ENCODE measurements at places on chromosomes 11 and 22.

GRCh38 chr11:119942583-119943297, 195.2 kb downstream of the TRIM29 start:
- DNase-seq: no peak
- H3K36me3 ChIP-seq: no peaks in the 10 kb centered on the region
- H3K4me3 ChIP-seq: no peak overlapping the region
- no peaks in the 10 kb centered on the region for H3K27me3 ChIP-seq
- no peak overlapping the region for H3K27ac ChIP-seq

- no peak overlapping the region for H3K27ac ChIP-seq
- no peaks in the 10 kb centered on the region for H3K27me3 ChIP-seq
- no peak for DNase-seq
- H3K4me1 ChIP-seq: no peaks in the 10 kb centered on the region
Observed at GRCh38 chr11:58028687-58029411, 1.9 kb upstream of the OR6Q1 start.

GRCh38 chr22:50506611-50507420, 686 bp downstream of the LMF2 start:
- H3K4me3 ChIP-seq: peak overlapping the region; percentile 67
- peaks cover 7% of the 10 kb centered on the region for H3K4me1 ChIP-seq
- peak overlapping the region; percentile 57 for H3K27ac ChIP-seq
- peaks cover 30% of the 10 kb centered on the region for H3K36me3 ChIP-seq

DNA sequence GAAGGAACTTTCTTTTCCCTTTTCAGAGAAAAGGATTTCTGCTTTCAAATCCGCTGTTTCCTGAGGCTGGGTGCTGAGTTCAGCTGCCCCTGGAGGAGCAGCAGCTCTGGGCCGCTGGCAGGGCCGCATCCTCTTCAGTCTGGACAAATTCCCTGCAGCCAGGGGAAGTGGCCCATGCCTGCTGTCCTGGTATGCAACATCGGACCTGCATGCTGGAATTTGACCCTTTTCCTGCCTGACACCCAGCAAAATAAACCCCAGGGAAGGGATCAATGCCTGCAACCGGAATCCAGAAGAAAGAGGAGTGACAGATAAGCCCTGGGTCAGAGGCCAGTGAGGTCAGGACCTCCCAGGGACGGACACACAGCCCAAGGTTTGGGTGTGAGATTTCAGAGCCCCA, 54.1 kb upstream of the LINC01488 start:
- DNase-seq: peak; percentile 19
- no peak overlapping the region for H3K4me3 ChIP-seq
- H3K27me3 ChIP-seq: no peaks in the 10 kb centered on the region
- no peak overlapping the region for H3K27ac ChIP-seq

- no peak overlapping the region for H3K4me3 ChIP-seq
- no peaks in the 10 kb centered on the region for H3K36me3 ChIP-seq
- no peak for DNase-seq
- H3K27me3 ChIP-seq: no peaks in the 10 kb centered on the region
- no peaks in the 10 kb centered on the region for H3K4me1 ChIP-seq
Observed at GRCh38 chr11:57094181-57094935, 87.4 kb upstream of the LRRC55 start.

- no peaks in the 10 kb centered on the region for H3K4me1 ChIP-seq
- no peak for DNase-seq
- H3K27ac ChIP-seq: no peak overlapping the region
- H3K27me3 ChIP-seq: no peaks in the 10 kb centered on the region
- H3K4me3 ChIP-seq: no peak overlapping the region
Observed at GRCh38 chr11:46039990-46040389, 81.3 kb downstream of the PHF21A start.

- no peaks in the 10 kb centered on the region for H3K27me3 ChIP-seq
- no peak overlapping the region for H3K4me3 ChIP-seq
- H3K4me1 ChIP-seq: peaks cover 23% of the 10 kb centered on the region
- peaks cover 11% of the 10 kb centered on the region for H3K36me3 ChIP-seq
Observed at GRCh38 chr11:70303070-70303469, 32.6 kb downstream of the PPFIA1 start.
